ENCODE measurements at places on chromosomes 5 and 9.

DNA sequence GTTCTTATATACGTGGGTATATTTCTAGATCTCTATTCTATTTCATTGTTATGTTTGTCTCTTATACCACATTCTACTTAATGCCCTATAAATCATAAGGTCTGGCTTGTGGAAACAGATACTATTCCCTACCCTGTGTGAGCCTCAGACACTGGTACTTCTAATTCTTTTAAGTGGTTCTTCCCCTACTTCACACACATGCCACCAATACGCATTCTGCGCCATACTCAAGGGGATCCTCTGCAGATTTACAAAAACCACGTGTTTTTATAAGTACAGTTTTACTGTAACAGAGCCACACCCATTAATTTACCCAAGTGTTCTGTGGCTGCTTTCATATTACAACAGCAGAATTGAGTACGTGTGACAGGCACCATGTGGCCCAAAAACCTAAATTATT is 195.6 kb downstream of the SAXO1 start:
- DNase-seq = no peak

DNA sequence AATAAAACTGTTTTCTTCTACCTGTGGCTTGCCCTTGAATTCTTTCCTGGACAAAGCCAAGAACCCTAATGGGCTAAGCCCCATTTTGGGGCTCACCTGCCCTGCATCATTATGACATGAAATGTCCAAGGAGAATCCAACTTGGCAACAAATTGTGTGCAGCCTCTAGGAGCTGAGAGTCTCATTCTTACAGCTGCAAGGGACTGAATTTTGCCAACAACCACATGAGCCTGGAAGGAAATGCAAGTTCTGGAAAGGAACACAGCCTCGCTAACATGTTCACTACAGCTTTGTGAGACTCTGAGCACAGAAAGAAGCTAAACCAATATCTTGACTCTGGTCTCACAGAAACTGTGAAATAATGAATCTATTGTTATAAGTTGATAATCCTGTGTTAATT is 94.8 kb upstream of the CDH12 start:
- no peak for DNase-seq

DNA sequence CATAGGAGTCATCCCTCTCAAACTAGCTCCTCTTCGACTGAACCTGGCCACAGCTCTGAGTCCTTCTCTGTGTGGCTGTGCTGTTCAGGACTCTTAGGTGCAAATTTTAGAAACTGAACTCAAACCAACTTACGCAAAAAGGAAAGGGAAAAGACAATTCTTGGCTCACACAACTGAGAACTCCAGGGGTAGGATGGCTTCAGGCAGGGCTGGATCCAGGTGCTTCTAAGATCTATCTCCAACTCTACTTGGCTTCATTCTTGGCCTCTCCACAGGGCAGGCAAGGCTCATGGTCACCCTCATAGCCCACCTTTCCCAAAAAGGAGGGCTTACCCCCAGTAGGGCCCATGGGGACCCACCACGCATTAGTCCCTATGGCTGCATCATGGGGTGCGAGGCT is 8.1 kb downstream of the ASS1 start:
- DNase-seq = no peak

DNA sequence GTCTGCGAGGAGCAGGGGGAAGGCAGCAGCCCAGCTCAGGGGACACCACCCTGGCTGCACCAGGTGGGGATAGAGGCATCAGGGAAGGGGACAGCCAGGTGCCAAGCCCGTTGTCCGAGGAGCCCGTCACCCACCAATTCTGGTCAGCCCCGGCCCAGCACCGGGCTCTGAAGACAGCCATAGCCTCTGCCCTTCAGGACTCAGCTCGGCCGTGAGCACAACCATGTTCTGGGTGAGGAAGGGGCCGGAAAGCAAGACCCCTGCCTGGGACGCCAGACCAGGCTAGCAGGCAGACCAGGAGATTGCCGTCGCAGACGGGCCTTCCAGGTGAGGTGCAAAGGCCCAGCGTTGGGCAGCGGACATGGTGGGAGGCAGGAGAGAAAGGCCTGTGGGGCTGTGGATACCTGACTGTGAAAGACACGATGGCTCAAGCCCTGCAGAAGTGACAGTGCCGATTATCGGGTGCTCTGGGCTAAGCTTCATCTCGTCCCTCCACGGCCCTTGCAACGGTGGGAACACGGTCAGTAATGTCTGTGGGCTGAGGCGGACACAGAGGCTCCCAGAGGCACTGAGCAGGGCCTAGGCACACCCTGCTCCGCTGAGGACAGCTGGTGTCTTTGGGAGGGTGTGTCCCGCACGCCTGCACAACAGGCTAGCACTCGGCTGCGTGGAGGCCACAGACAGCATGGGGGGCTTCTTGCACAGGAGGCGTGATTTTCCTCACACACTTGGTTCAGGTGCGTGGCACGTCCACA is 36.5 kb downstream of the DBH start:
- DNase-seq = no peak

- DNase-seq = no peak
Observed at GRCh38 chr5:145931718-145932117, 4.7 kb upstream of the SH3RF2 start.
